OCI-LY7 (cell line): ENCODE measurements at places on chromosomes 3 and 15.

GRCh38 chr3:56711344-56711743, 28.3 kb upstream of the TASOR start:
- DNase-seq, result peak; percentile 28

GRCh38 chr3:170599091-170599490, 13.2 kb upstream of the SLC7A14 start:
- DNase-seq, result no peak

- DNase-seq, result no peak
Measured at GRCh38 chr15:51585986-51586385, 36.6 kb downstream of the DMXL2 start.

- no peak for DNase-seq
Measured at GRCh38 chr15:76996076-76996525, 1.2 kb downstream of the PSTPIP1 start.

- DNase-seq, result no peak
Measured at GRCh38 chr15:23616536-23616935, 31.1 kb downstream of the MAGEL2 start.

DNA sequence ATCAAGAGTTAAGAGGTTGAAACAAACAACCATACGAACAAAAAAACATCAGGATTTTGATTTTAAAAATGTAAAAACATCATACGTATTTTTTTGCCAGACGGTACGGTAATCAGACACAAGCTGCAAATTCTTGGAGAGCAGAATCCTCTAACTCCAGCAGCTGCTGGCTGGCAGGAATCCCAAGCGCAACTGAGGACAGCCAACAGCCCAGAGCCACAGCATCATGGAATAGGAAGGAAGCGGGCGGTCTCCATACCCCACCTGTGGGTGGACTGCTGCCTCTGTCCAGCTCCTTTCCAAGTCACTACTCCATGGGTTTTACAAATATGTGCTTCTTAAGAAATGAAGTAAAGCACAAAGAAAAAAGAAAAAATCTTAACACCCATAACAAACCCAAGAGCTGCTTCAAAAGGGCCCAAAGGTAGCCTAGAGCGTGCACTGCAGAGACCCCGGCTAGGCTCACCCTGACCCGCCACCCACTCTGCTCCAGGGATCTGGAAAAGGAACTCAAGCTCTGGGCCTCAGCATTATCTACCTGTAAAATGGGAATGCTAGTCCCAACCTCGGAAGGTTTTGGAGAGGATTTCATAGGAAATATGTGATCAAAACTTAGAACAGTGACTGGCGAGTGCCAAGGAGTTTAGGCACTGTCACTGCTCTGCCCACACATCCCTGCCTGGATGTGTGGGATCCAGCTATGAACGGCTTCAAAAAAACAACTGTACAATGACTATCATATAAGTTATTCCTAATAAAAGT, 33.4 kb downstream of the ZXDC start:
- no peak for DNase-seq

DNA sequence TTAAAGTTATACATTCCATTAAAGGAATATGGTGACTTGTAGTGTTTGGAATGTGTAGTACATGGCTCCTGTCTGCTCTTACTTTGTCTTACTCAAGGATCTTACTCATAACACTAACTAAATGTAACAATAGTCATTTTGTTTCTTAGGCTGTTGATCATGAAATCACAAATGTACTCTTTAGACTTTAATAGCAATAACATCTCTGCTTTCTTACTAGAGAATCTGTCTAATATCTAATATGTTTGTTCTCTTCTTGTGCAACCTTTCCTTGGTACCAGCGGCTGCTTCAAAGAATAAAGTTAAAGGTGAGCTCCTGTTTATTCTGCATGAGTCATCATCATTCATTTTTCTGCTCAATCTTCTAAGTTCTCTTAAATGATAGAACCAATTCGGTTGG, 767.5 kb downstream of the CADM2 start:
- DNase-seq, result no peak

DNA sequence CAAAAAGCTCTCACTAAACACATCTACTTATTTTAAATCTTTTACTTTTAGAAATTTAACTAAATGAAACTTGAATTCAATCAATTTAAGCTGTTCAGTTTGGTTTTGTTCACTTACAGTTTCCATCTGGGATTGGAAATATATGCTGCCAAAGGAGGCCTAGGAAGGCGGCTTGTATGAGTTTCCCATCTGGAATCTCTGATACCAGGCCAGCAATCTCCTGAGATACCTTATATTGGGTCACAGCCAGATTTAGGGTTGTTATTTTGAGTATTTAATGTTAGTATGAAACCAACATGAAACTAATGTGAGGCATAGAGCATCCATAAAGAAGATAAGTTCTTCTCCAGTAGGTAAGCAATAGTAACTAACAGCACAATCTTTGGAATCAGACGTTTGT, 94.6 kb downstream of the GMNC start:
- no peak for DNase-seq

DNA sequence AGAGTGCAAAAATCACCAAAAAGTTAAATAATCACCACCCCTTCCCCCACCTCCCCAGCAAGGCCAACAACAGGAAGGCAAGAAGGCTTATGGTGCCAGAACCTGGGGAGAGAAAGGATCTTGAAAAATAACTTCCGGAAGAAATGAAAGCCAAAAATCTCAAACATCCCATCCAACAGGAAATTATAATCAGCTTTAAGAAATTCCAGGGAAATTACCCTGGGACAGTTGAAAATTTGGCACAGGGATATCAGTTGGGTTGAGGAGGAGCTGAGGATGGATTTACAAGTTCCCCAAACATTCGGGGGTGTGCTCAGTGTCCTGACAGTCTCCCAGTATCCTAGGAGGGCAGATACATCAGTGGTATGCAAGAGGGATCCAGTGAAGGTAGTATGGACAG, 82.7 kb downstream of the POLR2M start:
- DNase-seq, result no peak

- no peak for DNase-seq
Measured at GRCh38 chr3:64291956-64292355, 66.7 kb upstream of the PRICKLE2 start.

GRCh38 chr15:62447742-62448141, 282.7 kb upstream of the C2CD4B start:
- no peak for DNase-seq

GRCh38 chr3:52881871-52882270, 15.5 kb downstream of the STIMATE start:
- DNase-seq, result no peak

DNA sequence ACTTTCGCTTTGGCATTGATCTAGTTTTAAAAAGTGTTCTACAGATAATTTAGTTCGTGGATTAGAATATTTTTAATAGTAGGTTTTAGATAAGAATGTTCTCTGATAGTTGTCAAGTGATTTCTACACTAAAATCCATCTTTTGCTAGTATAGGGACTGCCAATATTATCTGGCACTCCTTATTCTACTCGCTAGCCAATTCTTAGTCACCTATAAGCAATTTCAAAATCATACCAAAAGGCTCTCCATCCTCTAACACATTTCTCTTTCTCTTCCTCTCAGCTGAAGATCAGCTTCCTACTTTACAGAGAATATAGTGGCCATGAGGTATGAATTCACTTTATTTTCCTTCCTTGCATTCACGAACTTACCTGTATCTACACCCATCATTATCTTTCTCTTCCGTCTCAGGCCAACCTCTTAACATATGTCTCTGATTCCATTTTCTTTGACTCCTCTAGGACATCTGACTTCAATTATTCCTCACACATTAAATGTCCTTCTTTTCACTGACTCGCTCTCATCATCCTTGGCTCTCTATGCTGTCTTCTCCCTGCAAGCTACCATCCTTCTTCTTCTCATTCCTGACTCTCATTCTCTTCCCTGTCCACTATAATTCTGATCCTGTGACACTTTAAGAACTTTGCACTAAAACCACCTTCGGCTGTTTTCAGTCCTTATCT, 35.5 kb downstream of the C3orf80 start:
- no peak for DNase-seq

GRCh38 chr3:55012091-55012490, 84.2 kb upstream of the LRTM1 start:
- no peak for DNase-seq

GRCh38 chr15:74585857-74586256, 29.8 kb upstream of the CLK3 start:
- DNase-seq, result no peak

- no peak for DNase-seq
Measured at GRCh38 chr3:134376786-134377426, 2.7 kb upstream of the AMOTL2 start.
